ENCODE measurements at places on chromosomes 2 and 18.

DNA sequence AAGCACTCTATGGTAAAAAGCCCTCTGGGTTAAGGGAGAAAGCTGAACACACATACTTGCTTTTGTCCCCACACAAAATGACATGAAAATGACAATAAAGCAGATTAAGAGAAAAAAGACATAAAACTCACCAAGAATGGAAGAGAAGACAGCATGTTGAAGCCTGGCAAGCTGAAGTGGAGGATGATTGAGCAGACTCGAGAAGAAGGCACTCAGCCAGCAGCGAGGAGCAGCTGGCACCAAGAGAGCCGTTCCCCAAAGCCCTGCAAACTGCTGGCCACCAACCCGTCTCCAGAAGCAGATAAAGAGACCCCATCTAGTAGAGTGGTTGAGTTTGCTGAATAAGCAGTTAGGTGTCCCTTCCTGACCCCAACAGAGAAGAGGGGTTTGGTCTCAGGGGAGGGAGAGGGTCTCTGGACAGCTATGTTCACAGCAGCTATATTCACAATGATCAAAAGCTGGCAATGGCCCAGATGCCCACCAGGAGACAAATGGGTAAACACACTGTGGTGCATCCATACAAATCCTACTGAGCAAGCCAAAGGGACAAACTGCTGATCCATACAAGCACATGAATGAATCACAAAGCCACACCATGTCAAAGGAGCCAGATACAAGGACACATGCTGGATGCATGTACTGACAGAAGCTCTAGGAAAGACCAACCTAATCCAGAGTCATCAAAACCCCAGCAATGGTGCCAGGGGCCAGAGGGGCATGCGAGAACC lies 36.9 kb downstream of the FAM168B start:
- DNase-seq: no peak

DNA sequence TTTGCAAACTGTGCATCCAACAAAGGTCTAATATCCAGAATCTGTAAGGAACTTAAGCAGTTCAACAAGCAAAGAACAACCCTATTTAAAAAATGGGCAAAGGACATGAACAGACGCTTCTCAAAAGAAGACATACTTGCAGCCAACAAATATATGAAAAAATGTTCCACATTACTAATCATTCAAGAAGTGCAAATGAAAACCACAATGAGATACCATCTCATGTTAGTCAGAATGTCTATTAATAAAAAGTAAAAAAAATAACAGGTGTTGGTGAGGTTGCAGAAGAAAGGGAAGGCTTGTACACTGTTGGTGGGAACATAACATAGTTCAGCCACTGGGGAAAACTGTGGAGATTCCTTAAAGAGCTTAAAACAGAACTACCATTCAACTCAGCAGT lies 126.2 kb downstream of the NAT8 start:
- no peak for DNase-seq

DNA sequence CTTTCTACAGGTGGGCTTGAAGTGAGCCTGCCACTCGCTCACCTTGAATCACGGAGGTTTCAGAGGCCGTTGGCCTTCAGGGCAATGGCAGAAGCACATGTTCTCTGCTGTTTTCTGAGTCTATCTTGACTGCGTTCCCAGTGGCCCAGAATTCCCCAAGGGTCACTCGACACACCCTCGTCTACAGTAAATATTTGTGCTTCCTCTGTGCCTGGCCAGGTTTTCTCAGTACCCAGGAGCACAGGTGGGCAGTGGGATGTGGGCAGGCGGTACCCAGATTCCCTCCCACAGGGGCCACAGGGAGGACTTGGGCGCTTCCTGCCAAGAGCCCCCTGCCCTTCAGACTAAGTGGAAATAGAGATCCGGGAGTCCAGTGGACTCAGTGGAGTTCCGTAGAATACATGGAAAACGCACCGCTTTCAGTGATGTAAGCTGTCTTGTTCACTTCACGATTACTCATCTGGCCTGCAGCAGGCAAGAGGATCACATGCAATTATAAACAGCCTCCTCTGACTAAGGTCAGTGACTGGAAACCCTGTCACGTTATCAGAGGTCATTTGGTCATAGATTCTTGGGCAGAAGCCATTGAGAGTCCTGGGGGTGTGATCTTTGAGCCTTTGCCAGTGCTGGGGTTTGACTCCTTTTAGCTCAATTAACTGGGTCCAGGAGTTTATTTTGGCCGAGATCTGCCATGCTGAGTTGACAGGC lies 179.8 kb downstream of the NEDD4L start:
- no peak for DNase-seq

DNA sequence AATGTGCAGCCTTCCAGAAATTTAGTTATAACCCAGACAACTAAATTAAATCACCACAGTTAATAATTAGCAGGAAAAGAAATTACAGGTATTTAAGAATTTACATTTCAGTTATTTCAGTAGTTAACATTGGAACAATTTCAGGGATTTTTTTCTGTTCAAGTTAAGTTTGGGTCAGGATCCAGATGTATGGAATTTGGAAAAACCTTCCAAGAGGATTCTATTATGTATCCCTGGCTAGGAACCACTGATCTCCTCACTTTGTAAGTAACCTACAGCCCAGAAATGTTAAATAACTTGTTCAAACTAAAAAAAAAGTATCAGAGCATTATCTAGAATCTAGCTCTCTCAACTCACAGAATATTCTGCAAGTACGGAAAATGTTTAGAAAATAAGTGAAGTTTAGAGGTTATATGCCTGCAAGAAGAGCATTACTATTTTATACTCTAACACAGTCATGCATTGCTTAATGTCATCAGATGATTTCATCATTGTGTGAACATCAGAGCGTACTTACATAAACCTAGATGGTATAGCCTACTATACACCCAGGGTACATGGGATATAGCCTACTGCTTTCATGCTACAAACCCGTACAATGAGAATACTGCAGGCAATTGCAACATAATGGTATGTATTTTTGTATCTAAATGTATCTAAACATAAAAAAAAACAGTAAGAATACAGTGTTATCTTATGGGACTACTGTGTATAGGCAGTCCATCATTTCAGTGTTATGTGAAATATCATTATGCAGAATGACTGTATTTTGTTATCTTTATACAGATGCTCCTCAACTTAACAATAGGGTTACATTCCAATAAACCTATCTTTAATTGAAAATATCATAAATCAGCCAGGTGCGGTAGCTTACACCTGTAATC lies 6.1 kb downstream of the NCKAP1 start:
- no peak for DNase-seq

GRCh38 chr2:162028511-162028910 lies 45.5 kb downstream of the DPP4 start:
- no peak for DNase-seq

DNA sequence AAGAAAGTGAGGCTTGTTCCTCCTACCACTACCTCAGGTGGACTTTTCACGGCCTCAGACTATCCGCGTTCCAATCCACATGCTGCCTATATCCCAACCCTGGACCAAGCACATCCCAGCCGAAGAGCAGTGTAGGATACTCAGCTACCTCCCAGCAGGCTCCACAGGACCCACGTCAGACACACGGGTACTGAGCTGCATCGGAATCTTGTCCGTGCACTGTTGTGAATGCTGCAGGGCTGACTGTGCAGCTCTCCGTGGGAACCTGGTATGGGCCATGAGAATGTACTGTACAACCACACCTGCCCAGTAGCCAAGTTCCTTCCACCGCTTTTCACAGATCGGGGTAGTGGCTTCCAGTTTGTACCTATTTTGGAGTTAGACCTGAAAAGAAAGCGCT lies 22.3 kb downstream of the IL37 start:
- no peak for DNase-seq

- DNase-seq: no peak
Measured at GRCh38 chr18:76457475-76457874, 37.6 kb downstream of the ZNF516 start.

- no peak for DNase-seq
Measured at GRCh38 chr2:26412091-26412673, 10.5 kb downstream of the DRC1 start.

- no peak for DNase-seq
Measured at GRCh38 chr2:68487773-68488355, 20.5 kb downstream of the APLF start.

DNA sequence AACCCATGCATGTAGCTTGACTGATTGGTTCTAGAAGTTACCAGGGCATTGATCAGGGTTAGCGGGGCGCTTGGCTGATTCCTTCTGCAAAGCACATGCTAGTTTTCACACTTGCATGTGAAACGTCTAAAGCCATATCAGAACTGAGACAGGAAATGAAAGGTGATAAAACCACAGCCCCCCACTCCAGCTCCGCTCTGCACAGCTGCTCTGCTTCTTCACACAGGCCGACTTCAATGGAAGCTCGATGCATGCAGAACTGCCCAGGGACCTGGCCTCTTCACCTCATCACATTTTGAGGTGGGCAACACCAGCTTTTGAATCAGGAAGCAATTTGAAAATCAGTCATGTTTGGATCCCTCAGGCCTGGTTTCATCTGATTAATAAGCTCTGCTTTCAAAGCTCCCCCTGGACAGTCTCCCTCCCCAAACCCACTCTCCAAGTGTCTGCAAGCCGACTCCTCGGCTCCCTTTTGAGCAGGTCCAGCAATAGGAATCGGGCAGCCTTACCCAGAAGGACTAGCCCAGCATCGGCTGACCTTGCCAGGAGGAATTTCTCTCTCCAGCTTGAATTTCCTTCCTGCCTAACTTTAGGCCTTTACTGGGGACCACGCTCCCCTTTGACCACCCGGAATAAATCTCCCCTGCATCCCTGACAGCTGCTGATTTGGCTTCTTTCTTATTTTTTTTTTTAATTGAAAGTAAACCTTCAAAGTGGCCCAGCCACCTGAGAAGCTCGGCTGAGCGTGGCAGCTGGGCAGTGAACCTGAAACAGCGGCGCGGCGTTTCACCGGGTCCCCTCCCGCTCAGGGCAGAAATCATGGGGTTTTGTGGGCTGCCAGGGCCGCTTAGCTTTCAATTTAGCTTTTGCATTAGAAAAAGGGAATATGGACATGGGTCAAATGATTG lies 31.7 kb downstream of the HRH4 start:
- no peak for DNase-seq

- no peak for DNase-seq
Measured at GRCh38 chr18:13452871-13453680, 234.5 kb downstream of the LDLRAD4 start.

GRCh38 chr18:36187193-36187825 lies at the start of gene MOCOS:
Gene MOCOS (plus strand): TSS chr18:36187497. CDS start chr18:36187540, 43 bp downstream.
- no peak for DNase-seq

- no peak for DNase-seq
Measured at GRCh38 chr2:74676331-74676730, 22.3 kb downstream of the SEMA4F start.

GRCh38 chr2:100416935-100417710 lies at the start of gene CHST10:
Gene CHST10 (minus strand): TSS chr2:100417668. CDS start chr2:100406675, 10,993 bp downstream.
- no peak for DNase-seq

DNA sequence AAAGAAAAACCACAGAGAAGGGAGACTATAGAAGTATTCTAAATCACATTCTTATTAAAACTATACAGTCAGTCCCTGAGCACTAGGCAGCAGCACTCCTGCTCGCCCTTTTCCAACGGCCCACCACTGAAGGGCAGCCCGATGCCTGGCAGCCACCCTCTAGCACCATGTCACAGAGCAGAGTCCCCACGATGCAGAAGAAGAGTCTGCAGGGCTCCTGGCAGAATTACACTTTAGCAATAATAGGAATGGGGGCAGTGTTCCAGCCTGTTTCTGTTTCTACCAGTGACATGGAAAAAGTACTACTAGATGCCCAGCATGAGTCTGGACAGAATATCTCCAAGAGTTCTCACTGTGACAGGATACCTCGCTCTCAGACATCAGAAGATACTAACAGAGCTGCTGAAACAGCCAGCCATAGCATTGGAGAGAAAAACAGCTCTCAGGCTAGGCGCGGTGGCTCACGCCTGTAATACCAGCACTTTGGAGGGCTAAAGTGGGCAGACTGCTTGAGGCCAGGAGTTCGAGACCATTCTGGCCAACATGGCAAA lies 87.6 kb downstream of the C2orf74 start:
- DNase-seq: no peak

DNA sequence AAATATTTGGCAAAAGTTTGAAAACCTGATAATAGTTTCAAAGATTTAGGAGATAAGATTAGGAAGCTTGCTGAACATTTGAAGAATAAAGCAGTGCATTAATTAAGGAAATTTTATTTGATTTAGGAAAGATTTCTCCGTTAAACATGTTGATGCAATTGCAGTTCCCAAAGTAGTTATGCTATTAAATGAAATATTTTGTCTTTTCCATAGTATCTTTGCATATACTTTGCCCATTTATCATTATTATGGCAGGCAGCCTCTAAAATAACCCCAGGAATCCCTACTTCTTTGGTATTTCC lies 136.5 kb downstream of the MREG start:
- no peak for DNase-seq

GRCh38 chr2:127431408-127432023 lies 13.3 kb downstream of the PROC start:
- DNase-seq: no peak

- DNase-seq: no peak
Measured at GRCh38 chr2:160279813-160280465, 79.9 kb upstream of the ITGB6 start.

DNA sequence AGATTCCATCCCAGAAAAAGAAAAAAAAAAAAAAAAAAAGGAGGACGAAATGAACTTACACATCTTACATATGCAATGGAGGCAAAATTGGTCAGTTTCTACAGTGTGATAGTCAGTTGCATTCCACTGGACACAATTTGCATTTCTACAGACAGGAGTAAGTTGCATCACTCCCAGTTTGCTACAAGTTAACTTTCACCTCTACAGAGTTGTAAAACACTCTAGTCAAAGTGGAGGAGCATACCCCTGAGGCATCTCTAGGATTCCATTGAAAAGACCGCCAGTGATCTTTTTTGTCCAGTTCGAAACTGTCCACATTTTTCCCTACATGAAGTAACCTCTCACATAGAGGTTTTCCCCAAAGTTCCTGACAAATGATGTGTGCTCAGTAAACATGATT lies 202.8 kb downstream of the VAPA start:
- DNase-seq: no peak

- no peak for DNase-seq
Measured at GRCh38 chr2:236354056-236354940, 90.1 kb upstream of the ASB18 start.

DNA sequence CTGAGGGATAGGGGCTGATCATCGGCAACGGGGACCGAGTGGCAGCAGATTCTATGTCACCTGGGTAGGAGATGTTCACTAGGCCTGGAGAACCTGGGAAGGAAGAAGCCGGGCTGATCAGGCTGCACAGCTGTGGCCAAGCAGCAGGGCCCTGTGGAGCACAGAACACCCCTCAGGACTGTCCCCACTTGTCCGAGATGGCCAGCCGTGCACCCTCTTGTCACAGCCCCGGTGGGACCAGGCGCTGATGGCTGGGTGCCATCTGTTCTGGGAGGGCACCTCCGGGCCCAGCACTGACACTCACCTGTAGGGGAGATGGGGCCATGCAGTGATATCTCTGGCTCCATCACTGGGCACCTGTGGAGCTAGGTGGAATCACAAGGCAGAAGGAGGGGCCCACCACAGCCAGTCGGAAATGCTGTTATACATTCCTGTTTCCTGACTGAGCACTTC lies 217.9 kb upstream of the RAB6C start:
- DNase-seq: no peak

GRCh38 chr2:239006622-239007285 lies 158.9 kb downstream of the TWIST2 start:
- DNase-seq: no peak
